ENCODE measurements at places on chromosomes 6 and 20.

DNA sequence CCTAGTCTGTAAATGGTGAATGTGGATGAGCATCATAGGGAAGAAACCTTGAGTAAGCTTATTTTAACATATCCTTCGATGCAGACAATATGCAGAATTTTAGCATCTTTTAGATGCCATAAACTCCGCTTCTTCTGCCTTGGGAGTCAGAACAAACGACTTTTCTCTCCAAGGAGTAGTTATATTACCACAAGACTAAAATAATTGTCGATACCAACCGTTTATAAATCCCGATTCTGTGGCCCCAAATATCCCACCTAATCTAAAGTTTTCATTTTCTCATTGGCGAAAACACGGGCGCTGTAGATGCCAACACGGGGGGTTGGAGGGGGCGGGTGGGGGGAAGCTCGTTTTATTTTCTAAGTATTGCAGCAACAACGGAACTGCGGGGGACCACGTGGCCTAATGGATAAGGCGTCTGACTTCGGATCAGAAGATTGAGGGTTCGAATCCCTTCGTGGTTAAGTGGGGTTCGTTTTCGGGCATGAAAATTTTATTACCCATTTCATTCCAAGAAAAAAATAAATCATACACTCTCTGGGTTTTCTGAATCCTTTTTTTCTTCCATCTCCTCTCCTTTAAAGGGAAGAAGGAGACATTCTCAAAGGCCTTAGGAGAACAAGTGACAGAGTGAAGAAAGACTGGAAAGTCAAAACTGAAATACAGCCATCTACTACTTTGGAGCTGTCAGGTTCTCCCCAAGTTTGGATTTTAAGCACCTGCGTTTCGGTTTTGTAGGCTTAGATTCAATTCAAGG is 65.5 kb upstream of the BTN3A2 start:
- no peak for DNase-seq

DNA sequence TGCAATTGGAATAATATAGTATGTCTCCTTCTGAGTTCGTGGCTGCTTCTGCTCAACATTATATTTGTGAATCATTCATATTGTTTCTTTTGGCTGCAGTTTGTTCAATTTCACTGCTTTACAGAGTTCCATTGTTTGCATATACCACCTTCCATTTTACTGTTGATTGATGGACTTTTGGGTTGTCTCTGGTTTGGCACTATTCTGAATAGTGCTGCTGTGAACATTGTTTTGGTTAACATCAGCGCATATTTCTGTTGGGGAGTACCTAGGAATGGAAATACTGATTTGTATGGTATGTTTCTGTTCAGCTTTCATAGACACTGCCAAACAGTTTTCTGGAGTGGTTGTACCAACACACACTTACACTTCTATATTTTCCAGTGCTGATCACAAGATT is 46.9 kb downstream of the UST start:
- no peak for DNase-seq

- no peak for DNase-seq
Observed at GRCh38 chr6:140029551-140029950, 655.1 kb upstream of the CITED2 start.

DNA sequence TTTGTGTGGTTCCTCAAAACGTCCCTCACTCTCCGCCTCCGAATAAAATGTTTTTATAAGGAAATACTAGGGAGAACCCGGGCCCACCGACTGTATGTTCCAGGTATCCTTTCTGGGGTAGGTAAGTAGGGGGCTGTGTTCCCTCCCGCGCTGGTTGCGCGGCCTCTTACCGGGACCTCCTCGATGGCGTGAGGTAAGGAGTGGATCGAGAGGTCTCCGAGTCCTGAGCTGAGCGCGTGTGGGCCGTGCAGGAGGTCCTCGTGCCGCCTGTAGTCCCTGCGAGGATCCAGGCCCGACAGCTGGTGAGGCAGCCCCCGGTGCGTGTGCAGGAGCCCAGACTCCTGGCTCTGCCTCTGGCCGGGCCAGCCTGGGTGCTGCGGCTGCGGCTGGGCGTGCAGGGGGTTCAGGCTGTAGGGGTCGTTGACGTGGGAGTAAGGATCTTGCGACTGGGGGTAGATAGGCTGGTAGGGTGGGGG is 5.1 kb downstream of the TFAP2A start:
- DNase-seq: no peak

DNA sequence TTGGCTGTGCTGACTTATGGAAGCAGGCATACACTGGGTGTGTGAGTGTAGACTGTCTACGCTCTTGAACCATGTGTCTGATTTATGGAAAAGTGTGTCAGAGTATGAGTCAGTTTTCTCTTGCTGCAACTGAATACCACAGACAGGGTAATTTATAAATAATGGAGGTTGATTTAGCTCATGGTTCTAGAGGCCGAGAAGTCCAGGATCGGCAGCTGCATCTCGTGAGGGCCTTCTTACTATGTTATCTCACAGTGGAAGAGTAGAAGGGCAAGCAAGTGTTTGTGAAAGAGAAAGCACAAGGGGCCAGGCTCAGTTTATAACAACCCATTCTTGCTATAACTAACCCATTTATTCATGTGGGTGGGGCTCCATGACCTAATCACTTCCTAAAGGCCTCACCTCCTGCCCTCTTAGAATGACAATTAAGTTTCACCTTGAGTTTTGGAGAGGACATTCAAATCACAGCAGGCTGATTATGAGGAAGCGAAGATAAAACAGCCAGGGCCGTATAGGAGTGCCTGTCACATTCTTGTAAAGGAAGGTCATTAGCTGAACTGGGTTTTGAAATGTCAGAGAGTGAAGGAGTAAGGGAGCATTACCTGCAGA is 6.7 kb downstream of the GPR31 start:
- no peak for DNase-seq

- DNase-seq: no peak
Observed at GRCh38 chr20:40982415-40983145, 46.0 kb upstream of the TOP1 start.

GRCh38 chr20:34703424-34704176 is 544 bp upstream of the TP53INP2 start:
- peak; percentile 17 for DNase-seq

DNA sequence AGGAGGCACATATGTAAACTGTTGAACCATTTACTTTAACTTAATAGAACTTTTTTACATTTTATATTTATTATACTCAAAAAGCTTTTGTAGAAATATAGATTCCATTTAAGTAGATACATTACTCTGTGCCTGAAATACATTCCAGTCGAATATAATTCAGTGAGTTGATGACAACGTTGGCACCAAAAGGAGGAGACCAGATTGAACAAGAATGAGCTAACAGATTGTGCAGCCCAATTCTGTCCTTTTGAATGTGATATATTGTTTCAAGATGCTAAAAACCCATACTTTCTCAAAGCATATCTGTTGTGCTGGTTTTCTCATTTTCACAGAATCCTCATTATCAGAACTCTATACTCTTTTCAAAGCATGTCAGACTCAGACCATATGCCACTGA is 147.4 kb upstream of the SIM1 start:
- DNase-seq: no peak

DNA sequence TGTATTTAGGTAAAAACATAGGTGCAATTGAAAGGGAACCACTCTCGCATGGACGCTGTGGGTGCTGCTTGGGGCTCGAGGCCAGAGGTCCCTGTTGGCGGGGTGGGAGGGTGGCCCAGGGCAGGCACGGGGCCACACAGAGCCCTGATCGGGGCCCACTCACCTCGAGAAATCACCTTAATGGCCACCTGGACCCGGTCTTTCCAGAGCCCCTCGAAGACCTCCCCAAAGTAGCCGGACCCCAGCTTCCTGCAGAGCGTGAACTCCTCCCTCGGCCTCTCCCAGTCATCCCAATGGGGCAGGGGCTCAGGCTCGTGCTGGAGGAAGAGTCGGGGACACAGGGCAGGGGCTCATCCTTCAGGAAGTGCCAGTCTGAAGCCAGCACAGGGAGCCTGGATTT is 3.8 kb downstream of the PTK6 start:
- no peak for DNase-seq

DNA sequence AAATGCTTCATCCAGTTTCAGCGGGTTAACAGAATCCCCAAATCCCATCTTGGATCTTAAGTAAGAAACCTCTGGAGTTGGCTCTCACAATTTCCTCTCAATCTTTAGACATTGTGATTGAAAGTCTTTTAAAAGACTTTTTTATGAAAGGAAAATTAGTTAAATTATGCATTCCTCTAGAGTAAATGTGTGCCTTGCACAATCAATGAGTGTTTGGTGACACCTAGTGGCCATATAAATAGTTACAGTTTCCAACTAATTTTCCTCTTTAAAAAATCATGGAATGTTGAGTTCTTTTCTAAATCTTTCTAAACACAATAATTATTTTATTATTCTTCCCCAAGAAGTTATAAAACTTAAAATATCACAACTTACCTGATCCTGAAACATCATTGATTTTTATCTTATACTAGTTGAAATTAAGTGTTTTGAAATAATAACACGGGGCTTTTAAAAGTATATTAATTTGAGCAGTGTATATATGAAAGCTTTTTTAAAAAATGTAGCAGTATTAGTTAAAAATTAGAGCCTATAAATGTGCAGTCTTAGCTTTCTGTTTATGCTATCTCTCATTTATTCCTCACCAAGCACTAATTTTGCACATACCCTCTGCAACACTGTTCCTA is 66.4 kb downstream of the PKHD1 start:
- DNase-seq: no peak

DNA sequence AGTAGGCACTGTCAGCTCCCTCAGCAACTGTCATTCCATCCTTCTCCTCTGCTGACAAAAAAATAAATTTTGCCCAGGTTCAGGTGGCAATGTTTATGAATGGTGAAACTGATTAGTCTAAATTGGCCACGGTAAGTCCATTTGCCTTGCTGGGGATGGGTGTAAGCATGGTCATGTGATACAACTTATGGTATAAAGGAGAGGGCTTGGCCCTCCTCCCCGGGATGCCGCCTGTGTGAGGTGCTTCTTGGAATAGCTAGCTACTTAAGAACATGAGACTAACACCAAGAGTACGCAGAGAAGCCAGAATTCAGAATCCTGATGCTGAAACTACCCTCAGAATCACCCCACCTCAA is 94.4 kb upstream of the MAP7 start:
- DNase-seq: no peak

DNA sequence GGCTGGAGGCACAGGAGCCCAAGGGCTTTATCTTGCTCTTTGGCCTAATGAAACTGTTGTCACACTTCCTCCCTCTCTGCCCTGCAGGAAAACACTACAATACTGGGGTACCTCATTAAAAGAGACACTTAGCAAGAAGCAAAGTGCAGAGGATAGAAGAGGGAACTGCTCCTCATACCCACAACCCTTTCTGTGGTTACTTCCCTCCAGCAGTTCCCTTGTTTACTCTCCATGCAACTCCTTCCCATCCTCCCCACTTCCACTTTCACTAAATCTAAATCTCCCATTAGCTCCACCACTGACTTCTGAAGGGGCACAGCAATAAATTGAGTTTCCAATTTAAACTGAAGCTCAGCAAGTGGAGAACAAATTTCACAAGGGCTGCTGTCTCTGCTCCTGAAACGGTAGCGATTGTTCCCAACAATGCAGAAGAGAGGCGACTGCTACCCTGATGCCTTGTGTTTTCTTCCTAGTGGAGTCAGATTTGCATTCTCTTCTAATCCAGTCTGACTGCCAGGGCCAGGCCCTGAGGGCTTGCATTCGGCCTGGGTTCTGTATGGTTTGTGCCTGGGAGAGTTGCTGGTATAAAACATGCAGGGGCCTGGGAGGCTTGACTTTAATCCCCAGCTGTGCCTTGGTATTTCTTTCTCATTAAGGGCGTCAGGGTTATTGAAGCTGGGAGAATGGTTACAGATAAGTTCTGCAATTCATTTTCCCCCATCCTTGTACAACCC is 454.7 kb downstream of the TFAP2B start:
- no peak for DNase-seq

DNA sequence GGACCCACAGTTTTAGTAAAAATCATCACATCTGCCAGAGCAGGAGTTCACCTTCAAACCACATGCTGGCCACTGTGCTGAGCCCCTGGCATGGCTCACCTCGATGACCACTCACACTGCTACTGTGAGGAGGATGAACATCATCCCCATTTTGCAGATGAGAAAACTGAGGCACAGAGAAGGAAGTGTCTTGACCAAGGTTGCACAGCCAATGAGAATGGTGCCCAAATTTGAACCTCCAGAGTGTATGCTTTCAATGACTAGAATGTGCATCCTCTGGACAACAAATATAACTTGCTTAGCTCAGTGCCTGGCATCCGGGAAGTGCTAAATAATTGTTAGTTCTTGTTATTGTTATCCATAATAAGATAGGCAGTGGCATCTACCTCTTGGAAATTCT is 37.2 kb upstream of the FAM83D start:
- no peak for DNase-seq

GRCh38 chr6:166707045-166707444 is 80.0 kb upstream of the RPS6KA2 start:
- no peak for DNase-seq

- DNase-seq: no peak
Observed at GRCh38 chr20:62258499-62259293, 20.4 kb downstream of the OSBPL2 start.

DNA sequence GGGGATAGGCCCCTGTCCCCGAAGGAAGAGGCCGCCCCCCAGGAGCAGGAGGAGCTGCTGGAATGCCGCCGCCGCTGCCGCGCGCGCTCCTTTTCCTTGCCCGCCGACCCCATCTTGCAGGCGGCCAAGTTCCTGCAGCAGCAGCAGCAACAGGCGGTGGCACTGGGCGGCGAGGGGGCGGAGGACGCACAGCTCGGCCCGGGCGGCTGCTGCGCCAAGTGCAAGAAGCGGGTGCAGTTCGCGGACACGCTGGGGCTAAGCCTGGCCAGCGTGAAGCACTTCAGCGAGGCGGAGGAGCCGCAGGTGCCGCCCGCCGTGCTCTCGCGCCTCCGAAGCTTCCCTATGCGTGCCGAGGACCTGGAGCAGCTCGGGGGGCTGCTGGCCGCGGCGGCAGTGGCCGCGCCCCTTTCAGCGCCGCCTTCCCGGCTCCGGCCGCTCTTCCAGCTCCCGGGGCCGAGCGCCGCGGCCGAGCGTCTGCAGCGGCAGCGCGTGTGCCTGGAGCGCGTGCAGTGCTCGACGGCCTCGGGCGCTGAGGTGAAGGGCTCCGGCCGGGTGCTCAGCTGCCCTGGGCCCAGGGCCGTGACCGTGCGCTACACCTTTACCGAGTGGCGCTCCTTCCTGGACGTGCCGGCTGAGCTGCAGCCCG is 630 bp downstream of the PPP1R3G start:
- DNase-seq: no peak

DNA sequence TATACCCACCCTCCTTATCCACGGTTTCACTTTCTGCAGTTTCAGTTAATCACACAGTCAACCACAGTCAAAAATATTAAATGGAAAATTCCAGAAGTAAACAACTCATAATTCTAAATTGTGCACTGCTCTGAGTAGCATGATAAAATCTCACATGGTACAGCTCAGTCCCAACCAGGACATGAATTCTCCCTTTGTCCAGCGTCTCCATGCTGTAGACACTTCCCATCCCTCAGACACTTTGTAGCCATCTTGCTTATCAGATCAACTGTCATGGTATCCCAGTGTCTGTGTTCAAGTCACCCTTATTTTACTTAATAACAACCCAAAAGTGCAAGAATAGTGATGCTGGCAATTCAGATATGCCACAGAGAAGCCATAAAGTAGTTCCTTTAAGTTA is 94.7 kb downstream of the PDE10A start:
- no peak for DNase-seq

- DNase-seq: no peak
Observed at GRCh38 chr6:127907960-127908640, 7.2 kb upstream of the THEMIS start.

Data from T-cell (primary cell).